ENCODE measurements at places on chromosomes 7 and 10.

- DNase-seq, result no peak
Measured at GRCh38 chr7:95126053-95126709, 198.2 kb downstream of the PON1 start.

DNA sequence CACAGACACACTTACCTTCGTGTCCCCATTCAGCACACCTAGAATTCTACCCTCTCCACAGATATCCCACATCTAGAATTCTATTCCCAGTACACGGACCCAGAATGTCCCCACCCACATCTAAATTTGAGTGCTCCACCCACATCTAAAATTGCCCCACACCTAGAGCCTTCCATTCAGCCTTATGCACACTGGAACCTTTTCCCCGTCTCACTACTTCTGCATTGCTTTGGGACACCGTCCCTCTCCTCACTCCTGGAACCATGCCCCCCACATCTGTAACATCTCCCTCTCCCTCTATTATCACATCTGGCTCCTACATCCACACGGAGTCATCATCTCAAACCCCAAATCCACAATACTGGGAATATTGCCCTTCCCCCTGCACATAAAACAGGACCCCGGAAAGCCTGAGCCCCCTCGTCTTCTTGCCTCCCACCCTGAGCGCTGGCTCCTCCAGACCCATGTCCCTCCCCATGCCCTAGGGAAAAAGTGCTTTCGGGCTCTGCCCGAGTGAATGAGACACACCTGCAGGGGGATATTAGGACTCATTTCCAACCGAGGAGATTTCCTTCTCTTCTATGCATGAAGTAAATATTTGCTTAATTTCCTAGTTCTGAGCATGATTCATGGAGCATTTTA lies 125.8 kb upstream of the UNC5B start:
- DNase-seq, result no peak

DNA sequence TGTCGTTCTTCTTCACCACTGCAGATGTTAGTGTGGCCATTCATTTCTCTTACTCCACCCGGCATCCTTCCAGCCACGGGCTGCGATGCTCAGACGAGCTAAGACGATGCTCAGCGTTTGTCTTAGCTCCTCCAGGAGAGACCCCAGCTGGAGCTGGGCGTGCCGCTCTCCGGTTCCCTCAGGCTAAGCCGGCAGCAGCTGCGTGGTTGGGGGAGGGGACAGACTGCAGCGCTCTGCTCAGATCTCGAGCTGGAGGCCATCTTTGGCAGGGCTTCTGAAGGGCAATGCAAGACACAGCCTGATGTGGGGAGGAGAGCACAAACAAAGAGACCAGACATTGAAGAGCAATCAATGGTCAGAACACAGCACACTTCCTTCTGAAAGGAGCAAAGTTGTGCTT lies 4.8 kb downstream of the INA start:
- DNase-seq, result no peak

DNA sequence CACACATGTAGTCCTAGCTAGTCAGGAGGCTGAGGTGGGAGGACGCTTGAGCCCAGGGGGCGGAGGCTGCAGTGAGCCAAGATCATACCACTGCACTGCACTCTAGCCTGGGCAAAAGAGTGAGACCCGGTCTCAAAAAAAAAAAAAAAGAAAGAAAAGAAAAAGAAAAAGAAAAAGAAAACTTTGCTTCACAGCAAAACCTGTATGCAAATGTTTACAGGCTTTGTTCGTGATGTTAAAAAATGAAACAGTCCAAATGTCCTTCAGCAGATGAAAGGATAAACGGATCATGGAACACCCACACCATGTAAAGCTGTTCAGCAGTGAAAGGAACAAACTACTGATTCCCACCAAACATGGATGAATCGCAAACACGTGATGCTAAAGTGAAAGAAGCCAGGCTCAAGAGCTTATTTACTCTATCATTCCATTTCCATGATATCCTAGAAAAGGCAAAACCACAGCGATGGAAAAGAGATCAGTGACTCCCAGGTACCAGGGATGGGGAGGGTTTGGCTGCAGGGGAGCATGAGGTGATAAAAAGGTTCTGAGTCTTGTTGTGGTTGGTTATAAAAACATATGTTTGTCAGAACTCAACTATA lies 15.1 kb downstream of the LRRC20 start:
- no peak for DNase-seq

DNA sequence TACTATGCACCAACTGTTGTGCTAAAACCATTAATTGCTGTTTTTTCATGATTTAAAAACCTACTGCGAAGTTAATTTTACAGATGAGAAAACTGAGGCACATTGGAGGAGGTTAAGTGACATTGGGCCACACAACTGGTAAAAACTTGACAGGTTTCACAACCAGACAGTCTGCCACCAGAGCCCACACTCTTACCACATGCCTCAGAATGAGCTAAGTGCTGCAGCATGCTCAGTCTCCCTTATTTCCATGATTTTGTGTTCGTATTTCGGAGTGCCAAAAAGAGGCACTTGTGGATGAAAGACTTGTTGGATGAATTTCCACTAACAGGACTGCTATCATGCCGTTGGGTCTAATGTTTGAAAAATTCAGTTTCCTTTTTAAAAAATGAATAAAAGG lies 77.4 kb downstream of the PCLO start:
- DNase-seq, result no peak

- no peak for DNase-seq
Measured at GRCh38 chr10:43980313-43980712, 331.6 kb upstream of the ZNF32 start.

- no peak for DNase-seq
Measured at GRCh38 chr10:130557181-130557845, 421.1 kb downstream of the GLRX3 start.

DNA sequence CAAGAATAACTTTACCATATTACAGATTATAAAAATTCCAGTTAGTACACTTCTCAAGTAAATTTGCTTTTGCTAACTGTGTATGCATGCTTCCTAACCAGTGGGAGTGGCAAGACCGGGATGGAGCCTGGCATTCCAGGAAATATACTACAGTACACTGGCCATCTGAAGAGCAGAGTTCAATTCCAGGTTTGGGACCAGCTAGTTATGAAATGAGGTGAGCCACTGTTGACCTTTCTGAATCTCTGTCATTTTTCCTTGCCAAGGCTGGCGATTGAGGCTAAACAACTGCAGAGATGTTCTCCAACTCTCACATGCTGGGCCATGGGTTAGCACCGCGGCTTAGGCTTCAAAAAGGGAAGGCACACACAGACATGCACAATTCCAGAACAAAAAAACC lies 258.2 kb downstream of the GLI3 start:
- DNase-seq, result no peak

GRCh38 chr7:78197447-78197846 lies 398.9 kb downstream of the PHTF2 start:
- no peak for DNase-seq

GRCh38 chr7:20403331-20403730 lies 72.6 kb downstream of the ITGB8 start:
- no peak for DNase-seq

DNA sequence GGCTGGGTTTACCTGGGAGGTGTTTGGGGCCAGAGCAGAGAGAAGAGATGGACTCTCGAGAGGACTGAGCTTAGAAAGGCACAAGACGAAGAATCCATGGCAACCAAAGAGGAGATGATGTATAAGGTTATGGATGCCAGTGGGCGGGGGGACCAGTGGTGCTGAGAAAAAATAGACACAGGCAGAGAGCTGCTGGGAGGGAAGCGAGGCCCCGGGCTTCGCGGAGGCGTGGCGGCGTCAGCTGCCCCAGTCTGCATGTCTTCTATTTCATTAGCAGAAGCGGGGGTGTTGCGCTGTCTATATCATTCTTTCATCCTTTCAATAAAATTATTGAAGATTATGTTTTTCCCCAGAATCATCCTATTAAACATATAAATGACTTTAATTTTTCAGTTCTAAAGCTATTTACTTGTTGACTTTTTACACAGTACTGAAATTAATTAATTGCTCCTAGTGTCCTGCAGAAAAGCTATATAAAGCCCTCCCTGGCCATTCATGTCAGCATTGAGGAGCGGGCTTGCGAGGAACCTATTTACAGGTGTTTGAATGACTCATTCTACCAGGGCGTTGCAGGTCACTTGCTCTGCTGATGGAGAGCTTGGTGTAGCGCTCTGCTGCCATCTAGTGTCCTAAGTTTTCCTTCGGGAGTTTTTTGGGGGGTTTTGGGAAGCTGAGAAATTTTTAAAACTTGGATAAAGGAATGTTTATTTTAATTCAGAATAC lies 42.9 kb upstream of the BHLHA15 start:
- DNase-seq, result peak; percentile 45

- DNase-seq, result no peak
Measured at GRCh38 chr10:132810807-132811700, 25.1 kb upstream of the NKX6-2 start.

DNA sequence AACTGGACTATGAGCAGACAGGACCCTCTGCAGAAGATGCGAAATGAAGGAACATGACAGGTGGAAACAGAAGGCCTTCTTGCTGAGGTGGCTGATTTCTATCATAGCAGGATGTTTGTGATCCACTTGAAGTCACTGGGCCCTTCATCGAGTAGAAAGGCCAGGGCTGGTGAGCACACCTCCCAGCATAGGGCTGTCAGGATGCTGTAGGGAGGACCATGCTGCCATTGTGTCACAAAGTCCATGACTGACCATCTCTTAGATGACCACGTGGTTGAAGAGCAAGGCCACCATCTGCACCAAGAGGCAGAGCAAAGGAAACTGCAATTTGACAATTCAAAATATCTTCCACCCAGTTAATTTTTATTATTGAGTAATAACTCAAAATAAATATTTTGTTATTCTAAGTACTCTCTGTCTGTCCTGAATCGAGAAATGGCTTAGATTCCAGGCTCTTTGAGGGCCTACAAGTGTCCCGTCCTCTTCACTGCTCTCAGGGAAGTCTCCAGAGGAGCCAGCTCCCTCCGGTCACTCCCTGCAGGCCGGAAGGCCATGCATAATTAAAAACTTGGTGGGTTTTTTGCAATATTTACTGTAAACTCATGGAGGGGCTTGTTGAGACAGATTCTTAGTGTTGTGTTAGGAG lies 249.3 kb upstream of the ZMIZ1 start:
- DNase-seq, result no peak

GRCh38 chr10:69459893-69460575 lies 8.8 kb downstream of the TSPAN15 start:
- no peak for DNase-seq

DNA sequence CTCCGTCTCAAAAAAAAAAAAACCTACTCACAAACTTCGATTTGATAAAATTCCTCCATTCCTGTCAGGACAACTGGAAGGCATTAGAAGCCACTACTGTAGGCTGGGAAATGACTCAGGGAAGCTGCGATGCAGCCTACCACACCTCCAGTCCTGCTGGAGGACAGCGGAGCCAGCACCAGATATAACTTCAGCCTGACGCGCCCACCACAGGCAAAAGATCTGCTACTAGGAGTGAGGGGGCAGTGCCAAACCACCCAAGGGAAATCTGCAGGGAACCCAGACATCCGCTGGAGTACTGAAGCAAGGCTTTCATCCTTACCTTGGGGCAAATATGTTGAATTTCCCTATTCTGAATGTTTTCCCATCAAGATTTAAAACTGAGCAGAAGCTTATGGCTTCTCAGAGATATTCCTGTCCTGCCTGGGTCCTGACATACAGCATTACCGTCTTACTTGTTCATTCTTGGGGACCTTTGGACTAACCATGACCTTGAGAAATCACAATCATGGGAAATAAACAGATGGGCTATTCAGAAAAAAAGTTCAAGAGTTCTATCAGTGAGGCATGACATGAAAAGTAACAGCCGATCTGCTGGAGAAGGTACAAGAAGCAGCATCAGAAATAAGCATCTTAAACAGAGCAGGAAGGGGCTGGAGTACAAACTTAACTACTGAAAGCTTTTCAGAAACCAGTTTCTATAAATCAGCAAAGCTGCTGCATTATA lies 20.4 kb downstream of the BCCIP start:
- no peak for DNase-seq

Measured in stimulated activated CD8-positive, alpha-beta memory T cell treated with anti-CD3 and anti-CD28 coated beads, Interleukin-2, amount 100 ng/mL, for 1 hour (primary cell).